ENCODE measurements at places on chromosomes 11 and 22.
A peak's percentile ranks its signal among the peaks of the same experiment; 100 is the strongest.

DNA sequence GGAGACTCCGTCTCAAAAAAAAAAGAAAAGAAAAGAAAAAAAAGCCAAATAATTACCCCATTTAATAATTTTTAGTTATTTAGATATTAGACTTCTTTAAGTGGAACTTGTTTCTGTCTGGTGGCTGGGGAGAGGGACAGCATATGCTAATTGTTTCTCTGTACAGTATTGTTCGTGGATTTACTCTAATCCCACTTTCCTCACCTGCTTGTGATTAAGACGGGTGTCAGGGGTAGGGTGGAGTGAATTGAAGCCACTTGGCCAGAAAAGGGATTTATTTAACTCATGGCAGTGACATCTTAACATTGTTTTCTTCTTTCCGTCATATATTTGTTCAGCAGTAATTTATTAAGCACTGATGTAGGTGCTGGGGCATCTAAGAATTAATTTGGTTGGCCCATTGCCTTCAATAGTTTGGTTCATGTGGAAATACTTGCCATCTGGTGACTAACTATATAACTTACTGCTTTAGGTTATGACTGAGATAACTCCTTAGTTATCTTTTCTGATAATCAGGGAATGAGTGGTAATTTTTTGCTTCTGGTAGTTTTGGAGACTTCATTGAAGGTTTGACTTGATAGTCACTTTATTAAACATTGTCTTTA is 4.6 kb downstream of the TNRC6B start:
- no peak for DNase-seq

- no peak for DNase-seq
These were observed 33.3 kb downstream of the AMPD3 start for GRCh38 chr11:10488121-10488933.

GRCh38 chr11:2881076-2881980 is 4.2 kb downstream of the CDKN1C start:
- no peak for DNase-seq

- no peak for DNase-seq
These were observed 677.4 kb upstream of the ARHGAP42 start for GRCh38 chr11:100009728-100010127.

DNA sequence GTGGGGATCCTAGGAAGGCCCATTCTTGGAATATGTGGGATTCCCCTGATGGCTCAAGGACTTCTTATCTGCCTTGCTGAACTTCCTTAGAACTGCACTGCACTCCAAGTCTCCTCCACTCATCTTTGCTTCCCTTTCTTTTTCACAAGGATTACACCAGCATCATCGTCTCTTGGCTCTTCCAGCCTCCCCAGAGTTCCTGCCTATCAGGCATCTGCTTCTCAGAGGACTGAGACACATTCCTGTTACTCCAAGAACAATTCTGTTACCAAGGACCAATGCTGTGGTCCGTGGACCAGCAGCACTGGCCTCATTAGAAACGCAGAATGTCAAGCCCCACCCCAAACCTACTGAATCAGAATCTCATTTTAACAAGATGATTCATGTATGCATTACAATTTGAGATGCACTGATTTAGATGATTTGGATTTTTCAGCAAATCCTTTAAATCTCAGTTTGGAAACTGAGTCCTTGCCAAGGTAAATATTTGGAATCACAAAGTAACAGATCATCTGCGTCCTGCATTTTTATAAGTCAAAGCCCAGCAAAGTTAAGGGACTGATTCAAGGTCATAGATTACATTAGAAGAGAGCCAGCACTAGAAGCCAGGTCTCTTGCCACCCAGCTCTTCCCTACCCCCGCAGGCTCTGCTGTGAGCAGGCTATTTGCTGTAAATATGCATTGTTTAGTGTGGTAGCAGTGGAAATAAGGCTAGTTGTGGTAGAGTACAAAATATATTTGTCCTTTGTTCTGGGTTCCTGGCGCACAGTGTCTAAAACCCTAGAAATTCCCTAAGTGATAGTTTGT is 110.9 kb downstream of the SWAP70 start:
- no peak for DNase-seq

- peak; percentile 65 for DNase-seq
These were observed at the start of gene YPEL4 for GRCh38 chr11:57649826-57650738. Gene YPEL4 (minus strand): TSS chr11:57649912. CDS start chr11:57647107, 2,805 bp downstream.

DNA sequence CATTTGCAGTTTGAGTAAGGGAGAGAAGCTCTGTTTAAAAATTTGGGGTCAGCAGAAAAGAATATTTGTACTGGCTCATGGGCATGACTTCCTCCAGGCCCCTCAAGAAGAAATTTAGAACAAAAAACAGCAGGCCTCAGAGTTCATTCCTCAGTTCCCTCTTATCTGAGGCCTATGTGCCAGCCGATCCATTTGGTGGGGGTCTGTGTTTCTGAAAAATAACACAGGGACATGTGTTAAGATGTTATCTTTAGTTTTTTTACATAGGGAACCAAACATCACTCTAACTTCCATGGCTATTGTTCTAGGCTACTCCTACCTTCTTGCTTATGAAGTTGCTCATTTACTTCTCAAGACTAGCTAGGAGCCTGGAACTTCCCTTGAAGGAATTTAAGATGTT is 16.2 kb upstream of the HSD17B12 start:
- no peak for DNase-seq

- no peak for DNase-seq
These were observed 146.2 kb downstream of the ARHGAP42 start for GRCh38 chr11:100833276-100833675.

- no peak for DNase-seq
These were observed 1.0 kb downstream of the CHRM4 start for GRCh38 chr11:46390331-46391171.

GRCh38 chr11:65538915-65539743 is 14.2 kb downstream of the SCYL1 start:
- no peak for DNase-seq

DNA sequence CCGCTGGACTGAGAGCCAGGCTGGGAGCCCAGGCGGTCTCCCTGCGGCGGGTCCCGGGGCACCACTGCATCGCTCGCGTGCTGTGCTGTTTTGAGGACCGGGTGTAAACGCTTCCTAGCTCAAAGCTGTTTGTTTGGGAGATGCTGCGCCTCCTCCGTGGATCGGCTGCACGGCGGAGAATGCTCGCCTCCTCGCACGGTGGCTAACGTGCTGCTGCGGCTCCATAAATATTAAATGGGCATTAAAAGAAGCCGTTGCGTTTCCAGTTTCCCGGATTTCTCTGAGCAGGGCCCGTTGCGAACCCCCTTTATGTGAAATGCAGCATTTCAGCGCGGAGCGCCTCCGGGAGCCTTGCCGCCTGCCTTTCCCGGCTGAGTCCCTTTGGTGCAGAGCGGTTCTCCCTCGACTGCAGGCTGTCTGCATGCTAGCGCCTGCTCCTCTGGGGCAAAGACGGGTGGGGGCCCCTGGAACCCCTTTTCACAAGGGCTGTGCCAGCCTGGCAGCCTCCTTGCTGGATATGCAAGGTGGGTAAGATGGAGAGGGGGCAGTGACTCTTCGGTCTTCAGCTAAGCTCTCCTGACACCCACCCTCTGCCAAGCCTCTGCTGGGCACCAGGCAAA is 9.3 kb downstream of the MPPED1 start:
- no peak for DNase-seq

GRCh38 chr11:109791337-109791736 is 301.9 kb upstream of the ZC3H12C start:
- no peak for DNase-seq

GRCh38 chr11:65315866-65316226 is 1.2 kb downstream of the CDC42EP2 start:
- DNase-seq, result no peak

- DNase-seq, result no peak
These were observed at the start of gene SOX6 for GRCh38 chr11:16356057-16356760. Gene SOX6 (minus strand): TSS chr11:16356546. CDS start chr11:16341248, 15,298 bp downstream.

GRCh38 chr11:122931510-122931909 is 49.0 kb downstream of the JHY start:
- DNase-seq, result no peak

DNA sequence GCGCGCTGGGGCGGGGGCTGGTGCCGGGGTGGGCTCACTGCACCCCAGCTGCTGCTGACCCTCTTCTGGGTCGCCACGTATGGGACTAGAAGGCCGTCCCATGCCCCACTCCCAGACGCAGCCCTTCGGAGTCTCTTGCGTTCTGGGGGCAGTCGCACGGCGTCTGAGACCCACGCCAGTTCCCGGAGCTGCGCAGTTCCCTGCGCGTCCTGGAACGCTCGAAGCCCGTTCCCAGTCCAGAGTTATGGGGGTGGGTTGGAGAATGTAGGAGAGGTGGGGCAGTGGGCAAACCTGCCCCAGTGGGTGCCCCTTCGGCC is 375 bp downstream of the LAYN start:
- DNase-seq, result no peak

DNA sequence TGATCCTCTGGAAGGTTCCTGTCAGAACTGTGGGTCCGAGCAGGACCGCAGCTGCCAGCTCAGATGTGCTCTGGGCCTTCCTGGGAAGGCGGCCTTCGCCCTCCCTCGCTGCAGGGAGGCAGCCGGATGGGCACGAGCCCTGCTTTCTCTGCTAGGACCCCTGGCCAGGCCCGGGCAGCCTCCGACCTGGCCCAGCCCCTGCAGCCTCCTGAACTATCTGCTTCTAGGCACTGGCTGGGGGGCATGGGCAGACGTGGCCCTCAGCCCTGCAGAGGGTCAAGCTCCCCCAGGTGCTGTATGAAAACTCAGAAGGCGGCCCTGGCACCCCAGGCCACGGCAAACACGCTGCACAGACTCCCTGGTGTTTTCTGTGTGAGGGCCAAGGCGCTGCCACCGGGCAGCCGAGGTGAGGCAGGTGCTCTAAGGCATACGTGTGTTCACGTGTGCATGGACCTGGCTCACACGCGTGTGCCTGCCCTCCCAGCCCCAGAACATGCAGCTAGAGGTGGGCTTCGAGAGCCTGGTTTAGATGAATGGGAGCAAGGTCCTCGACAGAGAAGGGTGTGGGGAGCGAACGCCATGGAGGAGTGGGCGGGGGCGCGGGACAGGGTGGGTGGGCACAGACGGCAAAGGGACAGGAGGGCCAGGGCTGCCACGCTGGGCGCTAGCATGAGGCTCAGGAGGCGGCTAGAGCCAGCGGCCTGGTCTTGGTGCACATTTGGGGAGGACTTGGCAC is 4.3 kb downstream of the LRFN4 start:
- DNase-seq, result no peak

DNA sequence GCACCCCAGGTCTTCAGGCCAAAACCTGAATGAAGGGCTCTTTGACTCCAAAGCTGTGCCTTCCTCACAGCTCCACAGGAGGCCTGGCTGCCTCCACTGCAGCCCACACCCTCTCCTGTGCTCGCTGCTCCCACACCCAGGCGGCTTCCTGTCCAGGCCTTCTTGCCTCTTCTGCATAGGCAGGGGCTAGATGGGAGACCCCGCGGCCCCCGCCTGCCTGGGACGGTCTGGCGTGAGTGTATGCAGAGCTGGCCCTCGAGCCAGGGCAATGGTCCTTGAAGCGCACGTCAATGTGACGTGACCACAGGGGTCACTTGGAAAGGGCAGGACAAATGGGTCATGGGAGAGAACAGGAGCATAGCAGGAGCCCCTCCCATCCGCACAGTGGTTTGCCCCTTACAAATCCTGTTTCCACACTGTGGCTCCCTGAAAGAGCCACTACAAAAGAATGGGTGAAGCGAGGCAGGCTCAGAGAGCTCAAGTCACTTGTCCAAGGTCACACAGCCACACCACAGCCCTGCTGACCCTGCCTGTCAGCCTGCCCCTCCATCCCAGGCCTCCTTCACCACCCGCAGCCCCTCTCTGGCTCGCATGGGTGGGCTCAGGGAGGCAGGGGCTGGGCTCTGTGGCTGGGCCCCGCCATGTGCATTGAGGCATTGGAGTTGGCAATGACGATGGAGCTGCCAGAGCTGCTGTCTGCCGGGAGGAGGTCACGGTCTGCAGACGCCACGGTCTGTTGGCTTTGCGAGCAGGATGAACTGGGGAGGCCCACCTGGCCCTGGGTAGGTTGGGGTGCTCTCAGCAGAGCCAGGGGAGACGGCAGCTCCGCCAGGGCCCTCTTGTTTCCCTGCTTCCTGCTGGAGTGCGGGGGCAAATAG is 71.2 kb upstream of the WNT11 start:
- DNase-seq, result no peak

GRCh38 chr11:117076941-117077691 is 21.1 kb downstream of the SIK3 start:
- no peak for DNase-seq

DNA sequence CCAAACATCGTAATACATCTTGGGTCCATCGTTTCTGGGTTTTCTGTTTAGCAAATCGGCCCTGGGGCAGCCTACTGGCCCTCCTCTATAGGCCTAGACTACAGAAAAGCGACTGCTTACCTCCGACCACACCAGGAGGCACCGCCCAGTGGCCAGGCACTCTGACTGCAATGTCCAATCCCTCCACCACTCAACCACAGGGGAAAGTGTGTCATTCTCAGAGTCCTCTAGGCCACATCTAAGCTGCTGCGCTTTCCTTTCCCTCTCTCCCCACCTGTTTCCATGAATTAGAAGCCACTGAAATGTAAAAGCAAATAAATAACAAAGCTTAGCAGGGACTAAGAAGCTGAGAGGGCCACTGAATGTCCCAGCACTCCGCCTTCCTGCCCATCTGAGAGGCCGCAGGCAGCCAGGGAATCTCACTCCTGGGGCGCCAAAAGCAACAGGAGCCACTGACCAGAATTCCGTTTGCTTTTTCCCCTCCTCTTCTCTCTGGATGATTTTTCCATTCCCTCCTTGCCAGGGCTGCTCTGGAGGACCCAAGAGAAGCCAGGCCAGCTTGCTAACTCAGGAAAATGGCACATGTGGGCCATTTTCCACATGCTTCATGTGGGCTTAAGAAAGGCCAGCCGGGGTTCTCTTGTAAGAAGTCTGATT is 50.1 kb upstream of the FLI1 start:
- DNase-seq, result no peak

DNA sequence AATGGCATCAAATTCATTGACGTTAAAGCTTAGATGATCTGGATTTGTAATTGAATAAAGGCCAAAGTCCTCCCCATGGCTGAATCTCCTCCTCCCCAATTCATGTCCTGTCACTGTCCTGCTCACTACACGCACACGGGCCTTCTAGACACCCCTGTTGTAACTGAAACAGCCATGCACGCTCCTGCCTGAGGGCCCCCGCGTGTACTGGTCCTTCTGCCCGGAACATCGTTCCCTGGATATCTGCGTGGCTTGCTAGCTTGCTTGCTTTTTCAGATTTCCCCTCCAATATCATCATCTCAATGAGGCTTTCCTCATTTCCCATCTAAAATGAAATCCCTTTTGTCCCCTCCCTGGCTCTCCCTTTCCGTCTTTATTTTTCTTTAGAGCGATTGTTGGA is 15.3 kb downstream of the PKNOX2 start:
- DNase-seq, result no peak

GRCh38 chr11:46635557-46636139 is 18.3 kb downstream of the ATG13 start:
- no peak for DNase-seq

- DNase-seq, result no peak
These were observed 10.9 kb upstream of the DCHS1 start for GRCh38 chr11:6666302-6667183.

GRCh38 chr11:118924591-118925585 is 838 bp downstream of the BCL9L start:
- DNase-seq, result peak; percentile 74

GRCh38 chr22:25202290-25202921 is 2.7 kb downstream of the CRYBB3 start:
- peak; percentile 76 for DNase-seq
